ENCODE measurements at places on chromosomes 3 and 15. TPM values are rescaled to one million over a fixed set of nuclear protein-coding genes. Genes with fewer than 3 reads are reported as not detected.

Gene ITPR1
- total RNA-seq: 9.0 TPM

Gene RGMA
- total RNA-seq: 6.2 TPM

Gene C2CD4B
- total RNA-seq: not detected

Gene SCN5A
- 2.3 TPM for total RNA-seq

Gene PGBD4
- total RNA-seq: 1.4 TPM

Gene LSAMP
- total RNA-seq: 16.0 TPM

Gene ARGFX
- total RNA-seq: not detected

Gene THOC7
- 56.9 TPM for total RNA-seq

Gene HES1
- total RNA-seq: 44.6 TPM

Gene USP4
- 31.8 TPM for total RNA-seq
